CD4-positive, alpha-beta T cell treated with Interleukin-21 for 1 hour (primary cell): ENCODE measurements at places on chromosomes 7 and 10.
A peak's percentile ranks its signal among the peaks of the same experiment; 100 is the strongest.

DNA sequence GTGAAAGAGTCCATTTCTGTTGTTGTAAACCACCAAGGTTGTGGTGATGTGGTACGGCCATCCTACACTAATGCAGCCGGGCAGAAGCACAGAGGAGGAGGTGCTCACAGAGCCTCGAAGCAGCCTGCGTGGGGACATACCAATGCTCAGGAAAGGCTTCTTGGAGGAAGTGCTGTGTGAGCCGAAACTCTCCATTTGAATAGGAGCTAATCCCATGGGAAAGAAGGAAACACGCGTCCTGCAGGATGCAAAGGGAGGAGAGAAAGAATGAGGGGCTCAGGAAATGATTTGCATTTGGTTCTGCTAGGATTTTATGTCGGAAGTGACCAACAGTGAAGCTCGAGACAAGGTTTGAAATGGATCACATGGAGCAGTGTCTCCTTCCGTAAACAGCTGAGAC lies 477.9 kb upstream of the ANKRD30A start:
- DNase-seq: no peak

- DNase-seq: no peak
Observed at GRCh38 chr7:73890555-73891147, 29.7 kb downstream of the TMEM270 start.

DNA sequence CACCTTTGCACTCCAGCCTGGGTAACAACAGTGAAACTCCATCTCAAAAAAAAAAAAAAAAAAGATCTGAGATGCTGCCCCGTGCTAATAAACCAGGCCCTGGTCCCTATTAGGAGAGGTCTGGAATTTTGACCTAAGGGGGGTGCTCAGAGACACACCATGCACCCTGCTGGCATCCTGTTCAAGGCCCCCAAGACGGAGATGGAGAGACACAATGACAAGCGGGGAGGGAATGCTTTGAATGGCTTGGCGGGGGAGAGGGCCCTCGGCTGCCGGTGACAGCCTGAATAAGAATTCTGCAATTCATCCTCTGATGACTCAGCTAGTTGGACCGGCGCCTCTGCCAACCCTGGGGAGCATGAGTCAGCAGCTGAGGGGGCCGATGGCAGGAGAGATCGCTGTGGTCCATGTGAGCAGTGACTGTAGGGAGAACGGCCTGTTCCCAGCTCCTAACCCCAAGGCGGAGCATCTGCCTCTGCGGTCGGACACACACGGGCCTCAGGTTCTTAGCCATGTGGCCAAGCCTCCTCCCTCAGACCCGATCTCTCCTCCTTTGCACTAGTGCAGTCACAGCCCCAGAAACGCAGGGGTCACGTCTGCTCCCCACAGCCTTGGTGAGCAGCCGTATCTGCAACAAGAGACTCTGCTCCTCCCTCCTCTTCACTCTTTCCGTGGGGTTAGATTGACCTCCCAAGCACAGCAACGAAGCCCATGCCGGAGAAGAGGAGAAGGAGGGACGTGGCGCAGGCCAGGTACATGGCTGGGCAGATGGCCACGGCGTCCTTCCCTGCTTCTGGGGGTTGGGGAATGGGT lies 14.9 kb downstream of the TRIM56 start:
- no peak for DNase-seq

- DNase-seq: no peak
Observed at GRCh38 chr7:88306590-88307048, at the start of gene STEAP4. TSS of gene STEAP4 (minus strand) at chr7:88306894. CDS start at chr7:88284269, 22,625 bp downstream.

- DNase-seq: peak; percentile 55
Observed at GRCh38 chr7:155380221-155380861, 77.6 kb upstream of the EN2 start.

GRCh38 chr10:114272696-114273095 lies 33.6 kb downstream of the VWA2 start:
- no peak for DNase-seq

- DNase-seq: no peak
Observed at GRCh38 chr7:4166807-4167206, 515.3 kb upstream of the FOXK1 start.

DNA sequence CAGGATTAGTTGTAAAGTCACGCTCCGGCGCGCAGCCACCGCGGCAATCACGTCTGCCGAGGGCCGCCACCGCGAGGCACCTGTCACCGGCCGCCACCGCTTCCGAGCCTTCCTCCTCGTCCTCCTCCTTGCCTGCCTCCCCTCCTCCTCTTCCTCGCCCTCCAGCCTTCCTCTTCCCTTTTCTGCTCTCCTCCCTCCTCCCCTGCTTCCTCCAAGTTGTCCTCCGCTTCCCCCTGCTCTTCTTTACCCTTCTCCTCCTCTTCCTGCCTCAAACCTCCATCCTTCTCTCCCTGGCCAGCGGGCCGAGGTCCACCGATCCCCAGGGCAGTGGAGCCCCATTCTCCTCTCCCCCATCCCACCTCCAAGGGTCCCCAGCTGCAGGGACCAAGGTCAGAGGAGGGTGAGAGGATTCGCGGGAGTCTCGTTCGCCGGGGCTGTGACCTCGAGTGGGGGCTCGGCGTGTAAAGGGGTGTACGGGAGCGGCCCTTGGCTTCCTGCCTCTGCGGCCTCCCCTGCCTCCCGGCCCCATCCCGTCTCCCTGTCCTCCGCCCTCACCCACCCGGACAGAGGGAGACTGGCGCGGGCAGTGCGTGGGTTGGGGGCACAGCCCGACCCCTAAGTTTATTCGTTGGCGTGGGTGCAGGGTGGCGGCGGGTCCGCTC lies 89.5 kb upstream of the PAX2 start:
- no peak for DNase-seq

DNA sequence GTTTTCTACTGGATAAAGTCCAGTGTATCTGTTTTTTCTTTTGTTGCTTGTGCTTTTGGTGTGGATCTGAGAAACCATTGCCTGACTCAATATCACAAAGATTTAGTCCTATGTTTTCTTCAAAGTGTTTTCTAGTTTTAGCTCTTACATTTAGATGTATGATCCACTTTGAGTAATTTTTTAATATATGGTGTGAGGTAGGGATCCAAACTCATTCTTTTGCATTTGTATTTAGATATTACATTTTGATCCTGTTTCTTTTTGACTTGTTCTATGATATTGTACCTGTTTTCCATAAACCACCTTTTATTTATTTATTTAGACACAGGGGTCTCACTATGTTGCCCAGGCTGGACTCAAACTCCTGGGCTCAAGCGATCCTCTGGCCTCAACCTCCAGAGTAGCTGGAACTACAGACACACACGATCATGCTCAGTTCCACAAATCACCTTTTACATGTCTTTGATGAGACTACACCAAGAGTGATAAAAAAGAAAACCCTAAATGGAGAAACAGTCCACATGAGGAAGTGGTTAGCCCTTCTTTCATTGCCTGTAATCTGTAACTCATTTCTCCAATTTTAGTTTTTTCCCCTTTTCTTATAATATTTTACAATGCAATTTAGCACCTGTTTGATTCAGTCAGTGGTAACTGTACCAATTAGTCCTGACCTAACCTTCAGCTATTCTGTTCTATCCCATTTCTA lies 86.0 kb downstream of the SLC37A3 start:
- no peak for DNase-seq

GRCh38 chr7:118104812-118105441 lies 79.0 kb upstream of the LSM8 start:
- DNase-seq: no peak

- DNase-seq: no peak
Observed at GRCh38 chr7:43760861-43761260, 2.4 kb downstream of the BLVRA start.

DNA sequence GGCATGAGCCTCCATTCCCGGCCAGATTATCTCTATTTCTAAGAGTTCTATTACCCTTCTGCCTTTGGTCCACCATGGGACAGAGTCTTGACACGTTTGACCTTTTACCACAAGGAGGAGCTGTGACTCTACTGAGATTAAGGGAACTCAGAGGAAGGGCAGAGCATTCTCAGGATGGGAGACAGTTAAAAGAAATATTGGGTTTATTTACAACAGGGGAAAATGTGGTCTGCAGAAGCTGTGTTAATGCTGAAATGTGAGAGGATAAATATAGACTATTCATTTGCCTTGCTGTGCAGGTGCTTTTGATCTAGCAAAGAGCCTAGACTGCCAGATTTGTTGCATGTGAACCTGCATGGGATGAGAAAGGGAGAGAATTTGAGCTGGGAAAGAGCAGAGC lies 45.8 kb upstream of the PRSS58 start:
- peak; percentile 59 for DNase-seq

GRCh38 chr7:85160223-85160622 lies 26.6 kb downstream of the SEMA3D start:
- DNase-seq: no peak

DNA sequence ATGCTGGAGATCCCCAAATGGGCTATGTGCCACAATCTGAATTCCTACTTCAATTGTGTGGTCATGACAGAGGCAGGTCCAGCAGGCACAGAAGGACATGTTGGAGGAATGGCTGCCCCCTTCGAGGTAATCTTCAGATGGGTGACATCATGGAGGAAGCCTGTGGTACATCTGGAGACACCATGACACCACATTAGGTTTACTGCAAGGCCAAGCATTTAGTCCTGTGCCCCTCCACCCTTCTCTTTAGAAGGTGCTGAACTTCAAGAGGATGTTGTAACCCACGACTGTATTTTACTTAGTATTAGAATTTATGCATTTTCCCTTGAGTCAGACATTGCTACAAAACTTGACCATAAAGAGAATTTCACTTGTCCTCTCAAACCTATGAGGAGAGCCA lies 75.1 kb upstream of the DDC start:
- DNase-seq: no peak

- DNase-seq: no peak
Observed at GRCh38 chr10:77574438-77574837, 63.2 kb downstream of the KCNMA1 start.

DNA sequence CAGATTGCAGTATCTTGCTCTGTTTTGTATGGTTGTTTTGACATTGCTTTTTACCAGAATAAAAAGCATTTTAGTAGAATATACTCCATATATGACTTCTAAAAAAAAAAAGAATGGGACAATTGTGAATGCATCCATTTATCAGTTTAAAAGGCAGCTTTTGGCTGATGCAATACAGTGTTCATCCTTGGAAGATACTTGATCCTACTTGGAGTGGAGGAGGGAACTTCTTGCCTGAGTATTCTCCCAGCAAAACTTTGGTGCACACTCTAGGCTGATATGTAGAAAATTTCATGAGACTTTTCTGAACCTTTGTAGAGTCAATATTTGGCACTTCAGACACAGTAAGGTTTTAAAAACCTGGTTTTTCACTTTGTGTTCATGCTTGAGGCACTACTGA lies 40.2 kb downstream of the WDR11 start:
- no peak for DNase-seq

DNA sequence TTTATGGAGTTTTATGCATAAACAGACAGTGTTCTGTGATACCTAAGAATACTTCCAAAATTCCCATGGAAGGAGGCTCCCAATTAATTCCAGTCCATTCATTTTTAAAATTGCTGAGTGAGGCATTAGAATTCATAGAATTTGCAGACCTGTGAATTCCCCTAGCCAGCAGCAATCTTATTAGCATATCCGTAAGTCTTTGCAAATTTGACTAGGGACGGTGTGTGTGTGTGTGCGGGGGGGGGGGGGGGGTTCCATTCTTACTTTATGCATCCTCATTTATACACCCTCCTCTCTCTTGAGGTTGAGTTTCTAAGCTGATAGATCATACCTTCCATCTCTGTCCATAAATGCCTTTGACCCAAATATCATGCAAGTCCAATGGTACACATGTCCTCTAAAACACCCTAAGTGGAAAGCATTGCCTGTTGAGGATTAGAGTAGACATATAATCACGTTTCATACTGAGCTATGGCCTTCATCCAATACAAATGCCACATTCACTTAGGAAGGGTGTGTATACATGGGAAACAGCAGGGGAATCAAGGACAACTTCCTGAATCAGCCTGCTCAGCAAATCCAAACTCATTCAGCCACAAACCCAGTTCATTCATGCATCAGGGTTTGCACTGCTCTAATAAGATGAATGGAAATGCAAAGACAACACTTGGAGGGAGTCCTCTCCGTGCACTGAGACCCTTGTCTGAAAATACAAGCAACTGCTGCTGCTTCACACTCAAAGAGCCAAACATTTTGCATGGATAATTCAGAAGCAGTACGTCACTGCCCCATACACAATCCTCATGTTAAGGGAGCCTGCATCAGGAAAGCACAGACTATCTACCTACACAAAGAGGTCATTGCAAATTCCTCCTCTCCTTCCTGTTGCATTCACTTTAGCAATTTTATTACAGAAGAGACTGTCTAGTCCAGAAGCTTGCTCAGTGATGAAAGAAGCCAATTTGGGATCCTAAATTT lies 350.8 kb downstream of the KCNMA1 start:
- no peak for DNase-seq

GRCh38 chr7:67696878-67697277 lies 700.2 kb downstream of the TYW1 start:
- no peak for DNase-seq

DNA sequence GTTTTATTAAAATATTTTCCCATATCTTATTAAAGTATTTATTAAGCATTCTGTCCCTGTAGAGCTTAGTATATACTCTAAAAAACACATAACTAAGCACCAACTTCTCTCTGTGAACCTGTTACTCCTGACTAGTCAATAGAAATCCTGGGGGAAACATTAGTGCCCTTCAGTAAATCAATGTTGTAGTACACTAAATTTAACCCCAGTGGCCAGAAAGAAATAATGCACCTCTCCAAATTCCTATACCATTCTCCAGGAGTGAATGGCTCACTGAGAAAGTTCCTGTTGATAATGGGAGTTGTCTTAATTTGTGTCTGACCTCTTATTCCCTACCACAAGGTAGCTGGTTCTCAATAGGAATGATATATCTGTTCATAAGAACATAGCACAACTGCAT lies 188.2 kb downstream of the SEMA3D start:
- DNase-seq: no peak

- DNase-seq: peak; percentile 24
Observed at GRCh38 chr7:98641646-98642500, 24.8 kb downstream of the NPTX2 start.

- DNase-seq: no peak
Observed at GRCh38 chr10:55629793-55630490, 731.1 kb downstream of the ZWINT start.

GRCh38 chr10:932589-932988 lies 1.1 kb upstream of the LARP4B start:
- no peak for DNase-seq

DNA sequence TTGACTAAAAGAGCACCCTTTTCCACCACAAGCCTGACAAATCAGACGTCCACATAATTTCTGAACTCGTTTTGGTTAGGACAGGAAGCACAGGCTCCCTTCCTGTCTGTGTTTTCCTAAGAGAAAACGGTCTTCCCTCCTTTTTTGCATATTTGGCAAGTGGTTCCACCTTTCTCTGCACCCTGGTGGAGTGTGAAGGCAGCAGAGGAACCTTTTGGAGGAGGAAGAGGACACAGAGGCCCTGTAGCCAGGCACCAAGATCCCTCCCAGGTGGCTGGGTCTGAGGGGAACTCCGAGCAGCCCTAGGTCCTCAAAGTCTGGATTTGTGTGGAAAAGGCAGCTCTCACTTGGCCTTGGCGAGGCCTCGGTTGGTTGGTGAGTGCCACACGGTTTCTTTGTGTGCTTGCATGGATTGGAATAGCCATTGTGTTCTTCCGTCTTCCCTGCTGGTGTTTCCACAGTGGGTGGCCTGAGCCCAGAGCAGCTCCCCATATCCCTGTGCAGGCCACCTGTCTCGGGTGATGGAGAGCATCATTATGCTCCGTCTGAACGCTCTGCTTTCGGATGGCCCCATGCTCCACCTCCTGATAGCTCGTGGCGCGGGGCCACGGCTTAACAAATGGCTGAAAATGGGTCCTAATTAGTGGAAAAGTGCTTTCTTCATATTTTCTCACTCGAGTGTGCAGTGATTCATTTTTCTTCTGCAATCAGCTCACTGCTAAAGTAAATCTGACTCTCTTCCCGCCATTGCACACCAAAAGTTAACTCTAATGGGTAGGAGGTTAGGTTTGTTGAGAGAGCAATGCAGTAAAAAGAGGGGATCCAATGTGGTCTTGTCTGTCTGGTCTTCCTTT lies 4.2 kb downstream of the IKZF1 start:
- DNase-seq: peak; percentile 53
